ENCODE measurements at places on chromosomes 12 and 14.

GRCh38 chr12:100171248-100171647 lies 28.6 kb upstream of the BLTP3B start:
- no peak for DNase-seq

DNA sequence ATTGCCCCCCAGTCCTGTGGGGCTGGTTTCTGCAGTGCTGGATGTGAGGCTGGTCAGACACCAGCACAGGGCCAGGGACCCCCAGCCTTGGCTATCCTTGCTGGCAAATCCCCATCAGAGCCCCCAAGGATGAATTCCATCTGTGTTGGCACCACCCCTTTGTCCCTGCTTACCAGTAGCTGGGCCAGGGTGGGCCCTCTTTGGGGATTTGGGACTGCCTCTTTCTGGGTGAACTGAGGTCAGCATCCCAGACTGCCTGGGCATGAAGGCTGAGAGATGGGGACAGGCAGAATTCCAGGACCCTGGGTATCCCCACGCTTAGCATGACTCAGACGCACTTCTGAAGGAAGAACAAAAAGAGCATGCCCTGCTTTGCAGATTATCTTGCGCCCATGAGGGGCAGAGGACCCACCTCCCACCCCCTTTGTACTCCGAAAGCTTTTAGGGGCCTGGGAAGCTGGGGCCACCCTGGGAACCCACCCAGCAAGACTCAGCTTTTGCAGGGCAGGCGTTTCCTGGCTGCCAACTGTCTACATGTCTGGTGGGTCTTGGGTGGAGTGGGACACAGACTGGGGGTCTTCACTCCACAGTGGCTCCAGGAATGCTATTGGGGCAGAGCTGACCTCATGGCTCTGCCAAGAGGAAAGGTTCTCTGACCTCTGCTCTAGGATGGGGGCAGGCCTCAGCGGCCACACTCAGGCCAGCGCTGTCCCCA lies 26.8 kb downstream of the RFLNA start:
- DNase-seq = no peak

DNA sequence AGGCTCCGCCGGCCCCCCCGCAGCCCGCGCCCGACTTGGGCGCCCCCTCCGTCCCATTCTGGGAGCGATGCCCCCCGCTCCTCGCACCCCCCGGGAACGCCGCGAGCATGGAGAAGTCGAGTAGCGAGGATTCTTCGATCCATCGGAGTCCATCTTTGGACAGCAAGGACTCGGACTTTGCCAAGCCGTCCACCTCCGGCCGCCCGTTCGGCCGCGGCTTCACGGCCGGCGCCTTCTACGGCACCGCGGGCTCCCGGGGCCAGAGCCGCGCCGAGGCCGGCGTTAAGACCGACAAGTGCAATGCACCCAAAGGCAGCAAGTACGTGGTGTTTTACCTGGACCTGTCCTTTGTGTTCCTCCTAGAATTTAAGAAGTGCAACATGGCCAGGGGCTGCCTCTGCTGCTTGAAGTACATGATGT lies 123.6 kb downstream of the TSPAN9 start:
- no peak for DNase-seq

- no peak for DNase-seq
Measured at GRCh38 chr14:89347885-89348284, 69.1 kb downstream of the FOXN3 start.

DNA sequence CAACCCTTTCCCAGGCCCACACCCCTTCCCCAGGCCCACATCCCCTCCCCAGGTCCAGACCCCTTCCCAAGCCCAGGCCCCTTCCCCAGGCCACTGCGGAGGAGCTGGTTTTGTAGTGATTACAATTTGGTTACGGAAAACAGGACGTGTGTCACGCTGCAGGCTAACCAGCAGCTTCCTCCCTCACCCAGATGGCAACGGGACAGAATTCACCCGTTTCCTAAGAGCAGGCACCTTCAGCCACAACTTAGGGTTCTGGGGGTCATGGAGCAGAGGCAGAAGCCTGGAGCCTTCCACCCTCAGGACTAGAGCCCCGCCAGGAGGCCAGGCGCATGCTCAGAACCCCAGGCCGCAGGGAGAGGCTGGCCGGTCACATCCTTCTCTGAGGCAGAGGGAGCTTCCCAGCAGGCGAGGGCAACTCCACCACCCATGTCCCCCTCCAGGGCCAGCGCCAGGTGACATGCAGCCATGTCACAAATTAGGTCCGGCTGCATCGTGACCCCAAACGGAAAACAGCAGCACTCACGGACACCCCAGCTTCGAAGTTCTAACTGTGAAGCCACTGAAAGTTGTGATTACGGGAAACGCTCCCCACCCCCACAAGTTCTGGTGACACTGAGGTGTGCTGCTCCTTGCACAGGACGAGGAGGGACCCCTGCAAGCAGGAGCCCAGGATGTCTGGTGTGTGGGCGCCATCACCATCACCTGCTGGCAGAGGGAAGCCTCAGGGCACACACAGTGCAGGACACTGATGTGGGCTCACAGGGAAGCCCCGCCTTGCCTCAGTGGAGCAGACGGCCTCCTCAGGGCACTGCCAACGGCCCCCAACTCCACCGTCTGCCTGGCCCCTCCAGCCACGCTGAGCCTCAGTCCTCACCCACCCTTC lies 7.7 kb downstream of the BRF1 start:
- DNase-seq = no peak
